ENCODE measurements at places on chromosomes 11 and 22.
A peak's percentile ranks its signal among the peaks of the same experiment; 100 is the strongest.

DNA sequence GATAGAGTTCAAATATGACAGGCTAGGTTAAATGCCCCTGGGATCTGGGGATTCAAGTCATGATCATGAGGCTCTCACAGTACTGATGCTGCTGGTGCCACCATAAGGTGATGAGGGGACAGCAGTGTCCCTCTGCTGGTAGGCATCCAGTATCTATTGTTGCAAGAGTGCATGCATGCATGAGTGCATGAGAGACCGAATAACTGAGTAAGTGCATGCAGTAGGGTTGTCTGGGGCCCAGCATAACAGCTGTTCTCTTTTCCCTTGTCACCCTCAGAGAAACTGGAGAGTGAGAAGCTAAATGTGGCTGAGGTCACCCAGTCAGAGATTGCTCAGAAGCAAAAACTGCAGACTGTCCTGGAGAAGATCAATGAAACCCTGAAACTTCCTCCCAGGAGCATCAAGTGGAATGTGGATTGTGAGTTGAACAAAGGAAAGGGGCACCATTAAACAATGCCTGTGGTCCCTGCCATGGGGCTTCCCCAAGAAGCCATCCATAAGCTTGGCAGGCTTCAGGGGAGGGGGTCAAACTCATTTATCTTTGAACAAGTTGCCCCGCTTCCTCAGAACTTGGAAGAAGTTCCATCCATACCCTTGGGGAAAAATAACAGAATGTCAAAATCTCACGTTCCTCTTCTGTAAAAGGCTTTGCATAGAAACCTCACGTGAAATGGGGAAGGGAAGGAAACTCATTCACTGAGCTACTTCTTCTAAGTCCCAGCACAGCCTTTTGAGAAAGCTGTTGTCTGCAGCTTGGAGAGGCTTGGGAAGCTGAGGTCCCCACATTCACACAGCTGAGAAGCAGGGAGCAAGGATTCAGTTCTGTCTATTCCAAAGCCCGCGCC is 119.0 kb downstream of the PARVA start:
- no peak for DNase-seq

- no peak for DNase-seq
Measured at GRCh38 chr22:32354360-32355351, 3.0 kb upstream of the RFPL3 start.

- DNase-seq = no peak
Measured at GRCh38 chr11:66956689-66957290, 1.4 kb downstream of the PC start.

DNA sequence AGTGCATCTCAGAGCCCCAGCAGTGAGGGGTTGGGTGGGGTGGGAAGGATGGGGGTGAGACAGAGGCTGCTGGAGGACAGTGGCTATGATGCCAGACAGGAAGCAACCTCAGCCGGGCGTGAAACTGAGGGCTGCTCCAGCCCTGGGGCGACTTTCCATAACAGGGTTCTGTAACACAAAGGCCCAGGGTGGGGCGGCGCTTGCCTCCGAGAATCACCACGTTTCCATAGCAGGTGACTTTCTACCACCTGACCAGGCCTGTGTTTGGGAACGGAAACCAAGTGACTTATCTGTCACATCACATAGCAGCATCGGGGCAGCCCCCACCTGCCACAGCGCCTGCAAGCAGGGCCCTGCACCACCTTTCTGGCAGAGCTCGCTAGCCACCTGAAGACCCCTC is 85.8 kb downstream of the TRMU start:
- DNase-seq = no peak

GRCh38 chr11:61357233-61357893 is 4.3 kb downstream of the CYB561A3 start:
- DNase-seq = no peak

DNA sequence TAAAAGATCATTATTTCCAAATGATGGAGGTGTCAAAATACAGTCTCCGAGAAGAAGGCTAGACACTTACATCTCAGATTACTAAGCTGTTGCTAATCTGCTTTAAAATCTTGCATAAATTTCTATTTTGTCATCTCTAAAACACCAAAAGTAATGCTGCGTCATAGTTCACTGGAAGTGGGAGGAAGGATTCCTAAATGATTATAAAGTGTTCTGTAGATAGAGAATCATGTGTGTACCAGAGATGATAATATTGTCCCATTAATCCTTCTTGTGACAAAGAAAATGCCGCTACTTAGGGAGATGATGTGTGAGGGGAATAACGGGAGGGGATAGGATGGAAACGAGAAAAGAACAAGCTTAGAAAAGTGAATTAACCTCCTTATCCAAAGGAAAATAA is 268.6 kb downstream of the JRKL start:
- DNase-seq = no peak

- DNase-seq = no peak
Measured at GRCh38 chr11:9573775-9574621, 528 bp downstream of the WEE1 start.

GRCh38 chr11:17699147-17700114 is 19.9 kb upstream of the MYOD1 start:
- DNase-seq = no peak

GRCh38 chr11:85724748-85725465 is 38.9 kb upstream of the CCDC89 start:
- no peak for DNase-seq

DNA sequence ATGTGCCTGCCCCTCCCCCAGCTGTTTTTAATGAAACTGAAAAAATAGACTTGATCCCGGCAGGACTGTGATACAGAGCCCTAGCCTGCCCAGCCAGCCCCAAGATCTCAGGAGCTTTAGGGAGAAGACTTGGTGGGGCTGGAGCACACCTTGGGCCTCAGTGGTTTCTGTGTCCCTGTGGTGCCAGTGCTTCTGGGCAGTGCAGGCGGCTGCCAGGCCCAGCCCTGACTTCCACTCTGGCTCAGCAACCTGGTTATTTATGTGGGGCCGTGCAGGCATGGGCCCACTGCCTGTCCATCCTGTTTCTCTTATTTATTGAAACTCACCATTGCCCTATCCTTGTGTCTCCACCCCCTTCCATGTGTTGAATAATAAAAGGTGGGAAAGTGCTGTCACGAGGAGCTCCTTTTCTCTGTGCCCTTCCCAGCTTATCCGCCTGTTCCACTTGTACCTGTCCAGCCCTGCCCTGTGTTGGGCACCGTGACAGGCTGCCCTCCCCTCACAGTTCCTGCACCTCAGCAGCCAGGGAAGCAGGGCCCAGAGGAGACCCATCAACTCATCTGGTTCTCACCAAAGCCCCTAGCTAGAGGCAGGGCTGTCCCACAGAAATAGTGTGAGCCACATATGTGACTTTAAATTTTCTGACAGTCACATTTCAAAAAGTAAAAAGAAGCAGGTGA is 20.2 kb downstream of the RELT start:
- no peak for DNase-seq

DNA sequence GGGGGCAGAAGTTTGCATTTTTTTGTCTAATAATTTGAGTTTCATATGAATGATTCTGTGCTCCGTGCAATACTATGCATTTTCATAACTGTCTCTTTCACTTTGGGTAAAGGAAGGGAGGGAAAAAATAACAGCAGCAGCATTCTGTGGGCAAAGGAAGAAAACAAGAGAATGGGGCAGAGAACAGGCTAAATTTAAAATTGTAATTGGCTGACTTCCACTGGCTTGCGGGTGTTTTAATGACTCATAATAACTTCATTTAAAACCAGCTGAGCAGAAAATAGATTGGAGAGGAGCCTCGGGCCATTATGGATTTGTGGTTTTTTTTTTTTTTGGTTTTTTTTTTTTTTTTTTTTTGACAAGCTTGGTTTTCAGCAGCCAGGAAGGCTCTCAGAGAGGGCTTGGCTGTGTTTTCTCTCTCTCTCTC is 107.4 kb downstream of the ZBTB16 start:
- no peak for DNase-seq

GRCh38 chr22:50599816-50600455 is 657 bp upstream of the MAPK8IP2 start:
- DNase-seq = no peak

- DNase-seq = peak; percentile 10
Measured at GRCh38 chr11:5123802-5124521, 14.2 kb downstream of the OR52A5 start.

DNA sequence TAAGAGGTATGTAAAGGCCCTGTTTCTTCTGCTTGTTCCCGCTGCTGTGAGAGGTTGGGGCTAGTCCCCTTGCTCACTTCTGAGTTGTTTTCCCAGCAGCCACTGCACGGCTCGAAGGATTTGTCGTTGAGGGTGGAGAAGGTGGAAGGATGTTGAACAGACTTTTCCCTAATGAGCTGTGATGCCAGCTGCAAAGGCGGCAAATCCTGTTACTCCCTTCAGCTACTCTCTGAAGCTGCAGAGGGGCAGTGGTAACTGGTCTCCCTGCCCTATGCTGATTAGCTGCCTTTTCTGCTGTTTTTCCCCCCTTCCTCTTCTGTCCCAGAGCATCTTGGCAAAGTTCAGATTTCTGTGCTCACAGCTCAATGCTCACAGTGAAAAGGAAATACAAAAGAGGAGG is 90.4 kb upstream of the SLC25A18 start:
- DNase-seq = no peak
